Stimulated activated CD8-positive, alpha-beta memory T cell treated with anti-CD3 and anti-CD28 coated beads, Interleukin-7, amount 100 ng/mL, for 1 hour (primary cell): ENCODE measurements at places on chromosomes 1 and 21.

- no peak for DNase-seq
These were observed 257.4 kb upstream of the USP25 start for GRCh38 chr21:15472108-15473040.

DNA sequence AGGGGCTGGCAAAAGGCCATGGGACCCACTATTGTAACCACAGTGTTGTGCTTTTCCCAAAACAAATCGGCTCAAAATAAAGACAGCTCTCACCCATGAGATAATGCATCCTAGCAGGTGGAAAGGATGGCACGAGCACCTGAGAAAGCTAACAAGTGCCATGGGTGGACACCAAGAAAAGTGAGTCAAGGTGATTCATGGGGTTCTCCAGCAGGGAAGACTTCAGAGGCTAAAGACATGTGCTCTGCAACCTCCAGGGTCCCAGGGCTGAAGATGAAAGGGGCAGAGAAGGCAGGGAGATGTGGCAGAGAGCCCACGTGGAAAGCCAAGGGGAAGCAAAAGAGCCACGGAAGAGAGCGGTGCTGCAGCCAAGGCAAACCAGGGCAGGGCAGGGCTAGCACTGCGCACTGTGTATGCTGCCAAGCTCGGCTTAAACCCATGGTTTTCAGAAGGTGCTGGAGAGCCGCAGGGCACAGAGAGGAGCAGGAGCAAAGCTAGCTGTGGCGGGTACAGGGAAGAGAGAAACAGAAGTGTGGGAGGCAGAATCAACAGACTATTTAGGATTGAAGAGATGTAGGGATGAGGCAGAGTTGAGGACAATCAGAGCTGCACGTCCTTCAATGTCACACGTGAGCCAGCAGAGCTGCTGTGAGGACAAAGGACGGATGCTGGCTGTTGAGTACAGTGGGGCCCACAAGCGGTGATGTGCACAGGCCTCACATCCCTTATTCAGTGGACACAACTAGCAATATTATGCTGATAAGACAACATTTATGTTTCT, 41.8 kb upstream of the C1orf198 start:
- DNase-seq: no peak

DNA sequence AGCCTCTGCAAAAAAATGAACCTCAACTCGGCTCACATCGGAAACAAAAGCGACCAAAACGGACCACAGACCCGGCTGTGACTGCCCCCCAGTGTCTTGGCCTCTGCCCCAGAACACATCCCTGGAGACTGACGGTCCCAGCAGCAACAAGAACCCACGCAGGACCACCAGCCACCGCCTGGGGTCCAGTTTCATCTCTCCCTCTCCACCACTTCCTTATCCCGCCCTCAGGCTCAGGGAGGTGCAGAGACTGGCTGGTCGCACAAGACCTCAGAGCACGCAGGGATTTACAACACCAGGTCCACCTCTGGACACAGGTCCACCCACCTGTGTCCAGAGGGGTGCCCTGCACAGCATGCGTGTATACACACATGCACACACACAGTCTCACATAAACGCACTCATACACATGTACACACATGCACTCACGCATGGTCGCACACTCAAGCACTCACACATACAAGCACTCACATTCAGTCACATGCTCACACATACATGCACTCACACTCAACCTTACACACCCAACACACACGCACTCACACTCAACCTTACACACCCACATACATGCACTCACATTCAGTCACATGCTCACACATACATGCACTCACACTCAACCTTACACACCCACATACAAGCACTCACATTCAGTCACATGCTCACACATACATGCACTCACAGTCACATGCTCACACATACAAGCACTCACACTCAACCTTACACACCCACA, 18.6 kb upstream of the TMEM52 start:
- DNase-seq: no peak

GRCh38 chr1:55478742-55479141, 263.6 kb upstream of the USP24 start:
- no peak for DNase-seq

GRCh38 chr21:38825269-38825668, 19.5 kb downstream of the ETS2 start:
- DNase-seq: no peak

DNA sequence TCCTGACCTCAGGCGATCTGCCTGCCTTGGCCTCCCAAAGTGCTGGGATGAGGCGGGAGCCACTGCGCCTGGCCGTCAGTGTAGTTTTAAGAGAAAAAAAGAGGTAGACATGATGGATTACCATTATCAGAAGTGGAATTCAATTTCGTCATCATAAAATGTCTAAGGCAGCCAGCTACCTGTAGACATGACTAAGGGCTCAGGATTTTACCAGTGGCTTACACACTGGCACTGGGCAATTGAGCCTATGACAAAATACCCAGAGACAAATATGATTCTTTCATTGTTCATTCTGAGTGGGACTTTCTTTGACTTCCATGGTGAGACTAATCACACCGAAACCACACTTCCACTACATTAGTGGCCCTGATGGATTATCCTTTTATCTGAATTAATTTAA, 181.5 kb downstream of the GABPA start:
- DNase-seq: no peak

DNA sequence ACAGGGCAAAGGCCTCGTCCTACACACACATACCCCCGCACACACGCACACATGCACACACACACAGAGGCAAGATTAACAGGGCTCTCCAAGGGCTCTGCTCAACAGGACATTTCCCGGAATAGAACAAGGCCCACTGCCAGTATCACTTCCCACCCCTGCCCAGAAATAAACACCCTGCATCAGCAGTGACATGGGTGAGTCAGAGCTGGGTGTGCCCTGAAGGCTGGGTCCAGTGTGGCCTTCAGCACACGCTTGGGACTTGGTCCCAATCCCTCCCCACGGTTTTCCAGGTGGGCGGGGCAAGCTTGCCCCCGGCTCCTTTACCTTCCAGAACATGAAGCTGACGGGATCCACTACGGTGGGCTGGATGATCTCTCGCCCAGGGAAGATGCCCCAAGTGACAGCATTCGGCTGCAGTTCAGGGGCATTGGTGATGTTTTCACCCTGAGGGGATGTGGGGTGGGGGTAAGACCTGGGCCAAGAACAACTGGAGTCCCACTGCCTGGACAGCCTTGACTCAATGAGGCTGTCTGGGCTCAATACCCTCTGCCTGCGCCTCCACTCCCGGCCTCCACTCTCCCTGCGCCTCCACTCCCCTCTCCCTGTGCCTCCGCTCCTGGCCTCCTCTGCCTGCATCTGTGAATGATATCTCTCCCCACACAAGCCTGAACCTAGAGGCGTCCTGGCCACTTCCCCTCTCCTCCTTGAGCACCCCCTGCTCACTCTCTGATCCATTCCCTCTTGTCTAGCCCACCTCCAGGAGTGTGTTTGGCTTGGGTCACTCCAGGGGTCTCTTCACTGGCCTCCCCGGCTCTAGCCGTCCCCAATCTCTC, 14.7 kb downstream of the MTHFR start:
- DNase-seq: no peak

DNA sequence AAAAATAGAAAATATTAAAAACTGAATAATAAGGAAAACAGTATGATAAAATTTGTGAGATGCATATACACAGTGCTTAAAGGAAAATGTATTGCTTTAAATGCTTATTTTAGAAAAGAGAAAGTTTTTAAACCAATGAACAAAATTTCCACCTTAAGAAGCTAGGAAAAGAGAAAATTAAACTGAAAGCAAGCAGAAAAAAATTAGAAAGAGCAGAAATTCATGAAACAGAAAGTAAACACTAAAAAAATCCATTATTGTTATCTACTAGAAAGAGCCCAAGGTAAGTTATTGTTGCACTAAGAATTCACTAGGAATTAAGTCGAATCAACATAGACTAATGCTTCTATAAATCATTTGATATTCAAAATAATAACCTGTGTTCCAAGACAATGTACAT, 67.7 kb downstream of the PIK3R3 start:
- DNase-seq: no peak

DNA sequence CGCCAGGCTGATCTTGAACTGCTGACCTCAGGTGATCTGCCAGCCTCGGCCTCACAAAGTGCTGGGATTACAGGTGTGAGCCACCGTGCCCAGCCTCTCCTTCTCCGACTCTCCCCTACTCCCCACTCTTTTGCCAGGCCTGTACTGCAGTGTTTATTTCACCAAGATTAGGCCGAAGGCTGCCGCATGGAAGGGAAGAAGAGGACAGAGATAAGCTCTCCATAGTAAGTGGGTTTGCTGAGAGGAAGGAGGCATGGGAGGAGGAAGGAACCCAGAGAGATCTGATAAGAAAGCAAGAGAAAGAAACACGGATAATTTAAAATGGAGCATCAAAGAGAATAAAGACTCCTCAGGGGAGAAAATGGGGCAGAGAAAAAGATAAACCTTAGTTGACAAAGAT, 8.7 kb downstream of the PTCH2 start:
- DNase-seq: no peak

DNA sequence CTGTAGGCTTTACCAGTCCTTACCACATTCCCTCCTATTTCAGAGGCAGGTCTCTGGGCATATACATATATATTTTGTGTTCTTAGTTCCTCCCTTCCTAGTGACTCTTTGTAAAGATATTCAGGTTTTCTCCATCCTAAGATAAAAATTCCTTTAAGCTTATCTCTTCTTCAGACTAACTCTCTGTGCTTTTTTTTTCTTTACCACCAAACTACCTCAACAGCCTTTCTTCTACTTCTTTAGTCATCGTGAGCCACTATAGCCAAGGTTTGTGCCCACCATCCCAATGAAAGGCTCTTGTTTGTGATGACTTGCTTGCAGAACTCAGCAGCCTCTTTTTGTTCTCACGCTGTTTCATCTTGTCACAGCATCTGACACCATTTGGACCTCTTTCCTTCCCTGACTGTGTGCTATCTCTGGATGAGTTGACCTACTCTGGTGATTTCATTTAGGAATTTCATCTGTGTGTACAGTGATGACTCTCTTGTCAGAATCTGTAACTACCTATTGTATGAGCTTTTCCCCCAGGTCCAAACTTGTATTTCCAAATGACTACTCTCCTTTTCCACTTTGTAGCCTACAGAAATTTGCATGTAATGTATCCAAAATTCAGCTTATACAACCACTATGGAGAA, 59.0 kb upstream of the MACF1 start:
- no peak for DNase-seq

- no peak for DNase-seq
These were observed 23.1 kb downstream of the SNAP47 start for GRCh38 chr1:227758366-227758765.

DNA sequence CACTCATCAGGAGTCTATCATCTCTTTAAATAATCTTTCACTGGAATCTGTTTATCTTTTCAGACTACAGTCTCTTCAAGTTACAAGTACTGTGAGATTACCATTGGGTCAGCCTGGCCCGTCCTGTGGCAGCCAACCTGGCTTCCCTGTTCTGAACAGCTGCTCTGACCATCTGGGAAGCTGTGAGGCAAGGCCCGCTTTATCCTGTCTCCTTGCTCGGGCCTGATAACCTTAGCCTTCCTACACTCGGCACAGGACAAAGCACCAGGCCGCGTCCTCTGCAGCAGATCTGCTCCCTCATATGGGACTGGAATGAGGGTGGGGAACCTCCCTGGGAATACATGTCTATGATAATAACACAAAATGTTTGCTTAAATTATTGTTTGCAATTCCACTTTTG, 113.3 kb downstream of the PTPN14 start:
- no peak for DNase-seq

DNA sequence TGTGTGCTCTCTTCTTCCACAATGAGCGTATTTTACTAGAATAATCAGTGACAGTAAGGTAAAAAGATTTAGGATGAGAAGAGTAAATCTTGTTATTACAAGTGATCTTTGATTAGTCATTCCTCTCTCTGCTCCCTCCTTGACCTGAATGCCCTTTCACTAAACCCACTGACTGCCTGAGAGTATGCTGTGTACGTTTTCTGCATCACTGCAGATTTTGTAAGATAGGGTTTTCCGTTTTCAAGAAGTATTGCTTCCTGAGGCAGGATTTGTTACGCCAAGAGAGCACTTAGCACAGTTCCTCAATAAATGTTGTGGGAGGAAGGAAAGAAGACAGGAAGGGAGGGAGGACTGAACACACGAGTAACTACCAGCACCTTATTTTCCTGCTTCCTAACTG, 7.7 kb upstream of the LAMB3 start:
- no peak for DNase-seq

DNA sequence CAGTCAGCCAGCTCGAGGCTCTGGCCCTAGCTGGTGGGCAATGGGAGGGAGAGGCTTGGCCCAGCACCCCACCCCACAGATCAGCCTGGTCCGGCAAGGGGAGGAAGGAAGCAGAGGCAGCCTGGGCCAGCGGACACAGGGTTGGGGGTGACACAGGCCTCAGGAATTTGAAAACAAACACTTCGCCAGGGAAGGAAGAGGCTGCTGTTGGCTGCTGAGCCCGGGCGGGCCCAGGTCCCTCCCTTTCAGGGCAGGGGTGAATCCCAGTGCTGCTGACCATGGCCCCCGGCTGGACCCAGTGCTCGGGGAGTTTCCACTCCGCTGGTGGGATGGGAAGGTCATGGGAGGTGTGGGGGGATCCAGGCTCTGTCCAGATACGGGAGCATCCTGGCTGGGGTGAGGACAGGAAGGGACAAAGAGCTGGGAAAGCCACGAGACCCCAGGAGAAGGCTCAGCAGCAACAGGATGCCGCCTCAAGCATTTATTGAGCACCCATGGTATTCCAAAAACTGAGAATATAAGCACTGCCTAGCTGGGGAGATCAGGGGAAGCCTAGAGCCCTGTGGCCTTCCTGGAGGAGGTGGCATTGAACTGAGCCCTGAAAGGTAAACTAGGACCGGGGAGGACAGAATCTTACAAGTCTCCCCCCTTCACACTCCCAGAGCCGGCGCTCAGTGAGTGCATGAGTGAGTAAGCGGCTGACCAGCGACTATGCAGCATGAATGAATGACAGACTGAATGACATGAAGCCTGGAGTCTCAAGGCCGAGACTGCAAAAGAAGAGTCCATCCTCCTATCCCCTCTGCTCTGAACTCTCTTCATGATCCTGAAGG, 26.2 kb upstream of the EPHA2 start:
- no peak for DNase-seq

DNA sequence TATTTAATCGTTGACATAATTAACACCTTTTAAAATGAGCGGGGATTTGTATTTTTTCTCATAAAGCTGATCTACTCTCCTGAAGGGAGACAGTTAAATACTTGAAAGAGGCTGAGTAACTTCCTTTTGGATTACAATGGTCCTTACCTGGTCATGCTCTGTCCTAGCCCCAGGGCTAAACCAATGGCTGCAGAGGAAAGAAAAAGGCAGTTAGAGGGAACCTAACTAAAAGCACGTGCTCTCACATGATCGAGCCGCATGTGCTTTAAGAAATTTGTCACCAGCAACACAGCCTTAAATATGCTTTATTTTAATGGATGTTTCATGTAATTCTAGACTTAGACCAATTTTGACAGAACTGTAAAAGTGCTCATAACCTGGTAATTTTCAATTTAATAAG, 132.7 kb downstream of the GPATCH2 start:
- DNase-seq: no peak
